ENCODE measurements at places on chromosomes 11 and 22.
A peak's percentile ranks its signal among the peaks of the same experiment; 100 is the strongest.

DNA sequence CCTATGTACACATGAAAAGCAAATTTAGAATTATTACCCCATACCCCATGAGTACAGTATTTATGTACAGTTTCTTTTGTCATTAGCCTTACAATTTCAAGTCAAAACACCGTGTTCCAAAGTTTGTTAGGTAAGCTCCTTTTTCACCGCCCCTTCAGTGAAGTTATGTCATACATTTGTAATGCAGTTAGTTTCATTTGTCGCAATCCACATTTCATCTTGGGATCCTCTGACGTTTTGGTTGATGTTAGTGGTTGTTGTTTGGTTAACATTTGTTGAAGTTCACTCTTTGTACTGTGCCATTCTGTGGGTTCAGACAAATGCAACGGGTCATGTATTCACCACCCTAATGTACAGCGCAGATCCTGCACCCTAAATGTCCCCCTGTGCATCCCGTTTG, 45.2 kb downstream of the ARHGEF12 start:
- no peak for DNase-seq

DNA sequence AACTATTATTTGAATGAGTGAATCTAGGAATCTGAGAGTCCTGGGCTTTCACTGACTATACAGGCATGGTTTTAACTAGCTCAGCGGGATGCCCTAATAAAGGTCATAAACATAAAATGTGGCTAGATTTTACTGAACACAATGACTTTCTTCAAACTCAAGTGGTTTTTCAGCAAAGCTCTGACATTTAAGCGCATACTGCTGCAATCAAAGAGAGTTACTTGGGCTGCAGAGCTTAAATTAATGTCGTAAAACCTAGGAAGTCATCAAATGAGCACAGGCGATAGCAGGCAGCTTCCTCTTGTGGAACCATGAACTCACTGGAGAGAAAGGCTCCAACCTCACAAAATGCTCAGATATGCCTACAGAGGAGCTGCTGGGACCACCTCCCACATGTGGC, 6.7 kb downstream of the CSNK2A3 start:
- DNase-seq: no peak

DNA sequence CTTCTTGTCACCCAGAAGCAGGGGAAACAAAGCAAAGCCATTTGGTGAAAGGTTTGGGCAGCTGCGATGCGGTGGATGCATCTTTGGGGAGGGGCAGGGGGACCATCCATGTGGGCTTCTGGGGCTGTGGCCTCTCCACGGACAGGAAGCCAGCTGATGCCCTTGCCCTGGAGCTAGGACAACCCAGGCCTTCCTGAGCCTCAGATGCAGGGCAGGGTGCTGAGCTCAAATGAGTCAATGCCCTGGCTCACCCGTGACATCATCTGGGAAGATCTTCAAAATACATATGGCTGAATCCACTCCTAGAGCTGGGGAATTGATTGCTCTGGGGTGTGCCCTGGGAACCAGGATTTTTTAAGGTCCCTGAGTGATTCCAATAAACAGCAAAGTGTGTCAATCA, 1418.2 kb downstream of the TBC1D22A start:
- DNase-seq: no peak

DNA sequence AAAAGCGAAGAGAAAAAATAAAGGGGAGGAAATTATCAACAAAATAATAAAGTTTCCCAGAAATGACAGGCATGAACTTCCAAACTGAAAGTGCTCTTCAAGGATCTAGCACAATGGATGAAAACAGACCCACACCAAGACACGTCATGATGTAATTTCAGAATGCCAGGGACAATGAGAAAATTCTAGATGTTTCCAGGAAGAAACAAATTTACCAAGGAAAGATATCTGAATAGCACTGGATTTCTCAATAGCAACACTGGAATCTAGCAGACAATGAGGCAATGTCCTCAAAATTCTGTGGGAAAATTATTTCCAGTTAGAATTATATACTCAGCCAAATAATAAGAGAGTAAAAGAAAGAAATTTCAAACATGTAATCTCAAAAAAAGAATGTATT, 46.0 kb downstream of the DENND5A start:
- DNase-seq: no peak

GRCh38 chr11:76704171-76704948, 33.8 kb upstream of the LRRC32 start:
- no peak for DNase-seq

DNA sequence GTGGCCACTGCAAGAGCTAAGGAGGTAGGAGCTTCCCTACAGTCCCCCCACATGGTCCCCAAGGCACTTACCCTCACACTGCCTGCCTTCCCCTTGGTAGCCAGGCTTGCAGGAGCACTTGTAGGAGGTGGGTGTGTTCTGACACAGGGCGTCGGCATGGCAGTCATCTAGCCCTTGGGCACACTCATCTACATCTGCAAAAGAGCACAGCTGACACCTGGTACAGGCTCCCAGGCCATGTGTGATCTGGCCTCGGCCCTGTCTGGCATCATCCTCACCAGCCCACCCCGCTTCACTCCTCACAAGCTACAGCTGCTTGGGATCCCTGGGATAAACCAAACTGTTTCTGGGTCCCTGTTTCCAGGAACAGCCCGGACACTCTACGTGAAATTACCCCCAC, 1.8 kb downstream of the SCUBE2 start:
- no peak for DNase-seq

DNA sequence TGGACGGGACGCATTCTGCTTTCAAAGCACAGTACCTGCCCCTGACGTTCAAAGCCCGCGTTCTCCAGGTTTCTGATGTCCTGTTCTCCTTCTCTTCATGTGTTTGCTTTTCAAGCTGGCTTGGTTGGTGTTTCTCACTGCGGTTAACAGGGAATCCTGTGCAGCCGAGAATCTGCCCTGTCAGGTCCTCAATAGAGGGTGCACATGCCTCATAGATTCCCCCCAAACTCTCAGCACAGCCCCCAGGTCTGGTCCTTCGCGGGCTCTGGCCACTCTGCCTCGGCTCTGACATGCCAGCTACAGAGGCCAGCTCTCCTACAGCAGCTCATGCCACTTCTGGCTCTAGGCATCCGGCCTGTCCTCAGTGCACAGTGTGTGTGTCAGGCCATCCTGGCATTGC, 1343.8 kb downstream of the TBC1D22A start:
- no peak for DNase-seq

GRCh38 chr11:44607319-44607962, 42.0 kb downstream of the CD82 start:
- peak; percentile 55 for DNase-seq

DNA sequence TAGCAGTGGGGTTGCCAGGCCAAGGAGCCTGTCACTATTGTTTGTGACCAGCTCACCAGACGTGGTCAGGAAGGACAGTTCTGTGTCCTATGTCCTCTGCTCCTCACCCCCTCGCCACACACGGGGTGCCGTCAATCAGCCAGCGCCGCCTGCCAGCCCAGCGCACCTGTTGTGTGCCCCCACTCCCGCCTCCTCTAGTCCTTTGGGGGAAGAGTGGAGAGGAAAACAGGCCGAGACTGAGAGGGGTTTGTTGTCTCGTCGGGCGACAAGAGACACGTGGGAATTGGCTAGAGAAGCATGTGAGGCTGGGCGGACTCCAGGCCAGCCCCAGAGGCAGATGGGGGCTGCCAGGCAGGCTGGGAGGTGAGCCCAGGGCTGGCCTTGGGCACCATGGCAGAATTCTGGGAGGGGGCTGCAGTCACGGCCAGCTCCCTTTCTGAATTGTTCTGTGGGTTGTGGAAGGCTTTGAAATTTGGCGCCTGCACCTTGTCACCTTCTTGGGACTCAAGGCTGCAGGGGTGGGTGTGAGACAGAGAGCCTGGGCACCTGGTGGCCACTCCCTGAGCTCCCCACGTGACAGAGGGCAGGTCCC, 3.1 kb upstream of the KCNQ1OT1 start:
- DNase-seq: no peak

Data from activated CD4-positive, alpha-beta T cell treated with anti-CD3 and anti-CD28 coated beads, Interleukin-2, amount 50 U/mL, for 48 hours (primary cell).